ENCODE measurements at places on chromosomes 4 and X.

GRCh38 chr4:71752383-71753042 lies 31.4 kb downstream of the GC start:
- no peak for DNase-seq

DNA sequence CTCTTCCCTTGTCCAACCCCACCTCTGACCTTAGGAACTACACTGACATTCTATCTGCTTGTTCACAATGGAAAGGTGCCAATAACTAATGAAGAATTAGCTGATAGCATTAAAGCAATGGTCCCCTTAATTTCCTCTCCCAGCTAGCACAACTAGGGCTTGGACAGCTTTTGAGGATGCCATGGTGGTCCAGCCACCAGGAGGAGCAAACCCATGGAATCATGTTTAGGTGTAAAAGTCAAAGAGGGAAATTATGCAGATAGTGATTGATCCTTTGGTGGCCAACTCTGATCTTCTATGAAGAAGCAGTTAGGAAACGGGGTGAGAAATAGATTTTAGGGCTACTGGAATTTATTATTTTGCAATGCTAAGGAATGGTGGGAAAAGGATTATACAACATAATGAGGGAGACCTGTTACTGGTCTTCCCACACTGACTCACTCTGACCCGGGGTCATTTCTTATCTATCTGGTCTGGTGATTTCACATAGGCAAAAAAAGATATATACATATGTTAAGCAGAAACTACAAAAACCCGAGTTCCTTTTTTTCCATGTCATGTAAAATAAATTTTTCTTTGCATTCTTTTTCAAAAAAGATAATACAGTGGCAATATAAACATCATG lies 45.8 kb upstream of the FBXW7 start:
- no peak for DNase-seq

- no peak for DNase-seq
These were observed 47.9 kb downstream of the JADE3 start for GRCh38 chrX:46959985-46960700.

- DNase-seq = peak; percentile 94
These were observed 6.7 kb upstream of the PPID start for GRCh38 chr4:158729716-158730559.

DNA sequence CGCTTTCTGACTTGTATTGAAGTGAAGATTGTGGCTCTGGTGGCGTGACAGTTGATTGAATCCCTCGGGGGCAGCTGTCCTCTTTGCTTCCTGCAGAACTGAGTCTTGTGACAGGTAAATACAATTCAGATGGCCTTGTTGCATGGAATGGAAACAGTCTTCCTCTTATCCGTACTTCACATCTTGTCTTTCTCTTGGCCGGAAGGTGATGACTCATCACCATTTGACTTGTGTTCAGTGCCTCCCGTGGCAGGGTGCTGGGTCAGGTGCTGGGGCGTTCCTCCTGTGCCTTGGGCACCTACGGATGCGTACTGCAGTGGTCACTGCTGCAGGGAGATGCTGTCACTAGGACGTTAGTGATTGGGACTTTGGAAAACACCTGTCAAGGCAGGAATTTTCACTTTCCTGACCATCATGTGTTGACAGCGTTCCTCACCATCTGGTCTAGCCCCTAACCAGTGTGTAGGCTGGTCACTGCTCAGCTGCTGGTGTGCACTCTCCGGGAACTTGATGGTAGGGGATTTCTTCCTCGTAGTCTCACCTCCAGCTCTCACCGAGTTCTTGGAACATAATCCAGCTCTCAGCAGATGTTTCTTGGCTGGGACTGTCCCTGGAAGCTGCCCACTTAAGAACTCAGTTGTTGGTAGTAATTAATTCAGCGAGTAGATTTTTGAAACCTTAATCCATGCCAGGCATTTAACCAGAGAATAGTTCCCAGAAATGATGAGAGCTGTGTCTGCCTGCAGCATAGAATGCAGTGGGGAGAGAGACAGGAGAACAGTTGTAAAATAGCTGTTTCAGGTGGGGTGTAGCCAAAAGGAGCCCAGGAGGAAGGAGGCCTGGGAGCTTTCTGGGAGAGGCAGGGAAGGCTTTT lies 7.2 kb downstream of the TBC1D14 start:
- DNase-seq = no peak

- DNase-seq = peak; percentile 46
These were observed 59.7 kb upstream of the MTM1 start for GRCh38 chrX:150508451-150509367.

GRCh38 chr4:101075536-101075935 lies 271.8 kb downstream of the PPP3CA start:
- DNase-seq = no peak

- peak; percentile 46 for DNase-seq
These were observed 7.3 kb upstream of the SH3BP2 start for GRCh38 chr4:2785613-2786012.

Measured in posterior cingulate gyrus (tissue), 11 donors.